ENCODE measurements at places on chromosomes 4 and X. TPM values are rescaled to one million over a fixed set of nuclear protein-coding genes. Genes with fewer than 3 reads are reported as not detected.

DNA sequence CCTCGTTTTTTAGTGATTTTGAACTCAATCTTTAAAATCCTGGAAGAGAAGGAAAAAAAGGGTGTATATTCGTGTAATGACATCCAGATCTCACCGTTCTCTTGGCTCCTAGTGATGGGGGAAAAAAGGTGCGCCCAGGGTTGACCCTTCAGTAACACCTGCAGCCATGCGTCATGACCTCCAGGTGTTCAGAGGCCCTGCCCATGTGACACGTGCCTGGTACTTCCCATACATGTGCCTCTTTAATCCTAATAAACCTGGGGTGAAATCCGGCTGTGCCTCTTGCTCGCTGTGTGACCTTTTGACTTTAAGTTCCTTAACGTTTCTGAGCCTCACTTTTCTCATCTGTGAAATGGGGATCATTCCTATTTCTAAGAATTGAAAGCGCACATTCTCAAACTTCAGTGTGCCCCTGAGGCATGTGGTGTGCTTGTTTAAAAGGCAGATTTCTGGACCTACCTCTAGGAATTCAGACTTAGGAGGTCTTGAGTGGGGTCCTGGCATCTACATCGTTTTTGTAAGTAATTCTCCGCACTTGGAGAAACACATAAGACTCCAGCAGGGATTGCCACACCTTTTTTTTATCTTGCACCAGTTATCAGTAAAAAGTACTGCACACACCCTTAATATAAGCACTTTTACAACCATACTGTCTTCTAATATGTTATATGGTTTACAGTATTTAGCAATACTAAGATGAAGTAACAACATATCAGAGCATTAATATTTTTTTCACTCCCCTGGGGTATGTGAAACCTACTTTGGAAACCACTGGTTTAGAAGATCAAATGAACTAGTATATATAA is 90.1 kb downstream of the RELL1 start:
- no peak overlapping the region for H3K27ac ChIP-seq
- H3K36me3 ChIP-seq, result no peaks in the 10 kb centered on the region
- no peak overlapping the region for H3K4me3 ChIP-seq
- H3K4me1 ChIP-seq, result peaks cover 10% of the 10 kb centered on the region
- no peak for DNase-seq

Gene GALNTL6
- not detected for total RNA-seq

Gene ADH1A
- total RNA-seq, result not detected

Gene DUX4
- not detected for total RNA-seq

Gene FAM47C
- total RNA-seq, result not detected

DNA sequence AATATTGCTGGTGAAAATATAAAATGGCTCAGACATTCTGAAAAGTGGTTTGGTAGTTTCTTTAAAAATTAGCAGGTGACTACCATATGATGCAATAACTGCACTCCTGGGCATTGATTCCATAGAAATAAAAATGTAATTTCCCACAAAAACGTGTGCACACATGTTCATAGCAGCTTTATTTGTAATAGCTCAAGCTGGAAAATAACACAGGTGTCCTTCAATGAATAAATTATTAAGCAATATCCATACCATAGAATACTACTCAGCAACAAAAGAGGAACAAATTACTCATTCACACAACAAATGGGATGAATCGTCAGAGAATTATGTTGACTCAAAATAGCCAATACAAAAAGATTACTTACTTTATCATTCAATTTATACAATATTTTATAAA is 893.7 kb upstream of the SLIT2 start:
- no peak for DNase-seq
- H3K4me1 ChIP-seq, result no peaks in the 10 kb centered on the region
- H3K36me3 ChIP-seq, result no peaks in the 10 kb centered on the region

DNA sequence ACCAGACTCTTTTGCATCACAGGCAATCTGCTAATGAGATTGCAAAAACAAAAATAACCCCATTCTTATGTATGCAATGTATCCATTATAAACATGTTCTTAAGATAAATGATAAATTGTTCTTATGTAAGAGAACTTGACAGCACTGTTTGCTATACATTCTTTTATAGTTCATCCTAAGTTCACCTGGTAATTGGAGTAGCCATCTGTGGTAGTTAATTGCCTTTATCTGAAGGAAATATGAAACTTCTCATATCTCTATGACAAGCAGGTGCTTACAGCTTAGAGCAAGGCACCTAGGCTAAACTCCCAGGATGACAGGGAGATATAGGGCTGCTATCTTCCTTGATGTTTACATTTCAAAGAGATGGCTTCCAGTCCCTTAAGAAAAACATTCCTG is 21.3 kb upstream of the CLCN5 start:
- no peak overlapping the region for H3K27ac ChIP-seq
- no peak for DNase-seq
- H3K36me3 ChIP-seq, result peaks cover 2% of the 10 kb centered on the region
- no peaks in the 10 kb centered on the region for H3K4me1 ChIP-seq
- H3K4me3 ChIP-seq, result no peak overlapping the region

DNA sequence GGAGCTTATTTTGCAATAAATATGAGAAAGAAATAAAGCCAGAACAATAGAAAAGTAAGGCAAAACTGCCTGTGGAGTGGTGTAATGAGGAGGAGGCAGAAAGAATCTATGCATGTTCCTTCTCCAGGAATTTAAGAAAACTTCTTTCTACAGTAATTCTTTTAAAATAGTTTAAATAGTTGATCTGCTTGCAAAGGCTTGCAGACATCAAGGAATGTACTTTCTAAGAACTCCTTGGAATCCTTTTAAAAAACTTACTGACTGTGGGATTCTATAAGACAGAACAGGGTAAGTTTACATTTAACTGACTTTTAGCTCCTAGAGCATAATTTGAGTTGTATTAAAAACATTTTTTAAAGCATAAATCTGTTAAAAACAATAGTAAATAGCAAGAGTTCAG is 63.2 kb upstream of the ALB start:
- peaks cover 4% of the 10 kb centered on the region for H3K27me3 ChIP-seq
- DNase-seq, result no peak
- no peaks in the 10 kb centered on the region for H3K4me1 ChIP-seq

Gene PDLIM5
- 23.2 TPM for total RNA-seq

- no peaks in the 10 kb centered on the region for H3K36me3 ChIP-seq
- H3K4me1 ChIP-seq, result peaks cover 11% of the 10 kb centered on the region
- no peak overlapping the region for H3K4me3 ChIP-seq
Observed at GRCh38 chr4:26030260-26030667, 116.2 kb downstream of the SMIM20 start.

DNA sequence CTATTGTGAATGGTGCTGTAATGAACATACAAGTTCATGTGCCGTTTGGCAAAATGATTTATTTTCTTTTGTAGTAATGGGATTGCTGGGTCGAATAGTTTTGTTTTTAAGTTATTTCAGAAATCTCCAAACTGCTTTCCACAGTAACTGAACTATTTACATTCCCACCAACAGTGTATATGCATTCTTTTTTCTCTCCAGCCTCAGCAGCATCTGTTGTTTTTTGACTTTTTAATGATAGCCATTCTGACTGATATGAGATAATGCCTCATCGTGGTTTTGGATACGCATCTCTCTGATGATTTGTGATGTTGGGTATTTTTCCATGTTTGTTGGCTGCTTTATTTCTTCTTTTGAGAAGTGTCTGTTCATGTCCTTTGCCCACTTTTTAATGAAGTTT is 246.3 kb upstream of the ADGRL3 start:
- no peaks in the 10 kb centered on the region for H3K4me1 ChIP-seq
- H3K36me3 ChIP-seq, result no peaks in the 10 kb centered on the region
- H3K4me3 ChIP-seq, result no peak overlapping the region
- no peaks in the 10 kb centered on the region for H3K27me3 ChIP-seq

GRCh38 chr4:85740431-85740861 is 265.5 kb downstream of the ARHGAP24 start:
- no peak overlapping the region for H3K4me3 ChIP-seq
- no peaks in the 10 kb centered on the region for H3K36me3 ChIP-seq
- H3K27me3 ChIP-seq, result no peaks in the 10 kb centered on the region

DNA sequence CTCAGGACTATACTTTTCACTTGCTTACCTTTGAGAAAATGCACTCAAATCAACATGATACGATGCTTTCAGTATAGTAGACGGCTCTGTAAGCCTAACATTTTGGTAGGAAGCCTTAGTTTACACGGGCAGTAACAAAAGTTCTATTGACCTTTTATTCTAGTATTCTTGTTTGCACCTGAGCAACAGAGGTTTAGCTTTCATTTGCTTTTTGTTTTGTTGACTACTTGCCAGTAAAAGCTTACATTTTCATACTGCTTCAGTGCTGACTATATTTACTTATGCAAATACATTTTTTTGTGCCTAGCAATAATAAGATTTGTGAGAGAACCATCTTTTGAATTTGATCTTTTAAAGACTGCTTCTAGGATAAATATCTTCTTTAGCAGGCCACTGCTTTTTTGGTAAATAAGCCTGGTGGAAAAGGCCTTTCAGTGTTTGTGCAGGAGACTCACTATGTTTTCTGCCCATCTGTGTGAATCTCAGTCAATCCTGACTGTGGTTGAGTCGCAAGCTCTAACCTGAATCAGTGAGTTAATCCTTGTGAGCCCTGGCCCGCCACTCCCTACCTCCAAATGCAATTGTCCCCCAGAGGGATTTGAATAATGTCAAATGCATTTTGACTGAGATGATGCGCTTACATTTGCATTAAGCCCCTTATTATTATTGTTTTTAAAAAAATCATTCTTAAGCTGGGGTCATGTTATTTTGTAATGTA is 21.9 kb downstream of the FHIP1A start:
- no peaks in the 10 kb centered on the region for H3K36me3 ChIP-seq
- peaks cover 4% of the 10 kb centered on the region for H3K27me3 ChIP-seq
- H3K4me3 ChIP-seq, result no peak overlapping the region
- DNase-seq, result no peak

DNA sequence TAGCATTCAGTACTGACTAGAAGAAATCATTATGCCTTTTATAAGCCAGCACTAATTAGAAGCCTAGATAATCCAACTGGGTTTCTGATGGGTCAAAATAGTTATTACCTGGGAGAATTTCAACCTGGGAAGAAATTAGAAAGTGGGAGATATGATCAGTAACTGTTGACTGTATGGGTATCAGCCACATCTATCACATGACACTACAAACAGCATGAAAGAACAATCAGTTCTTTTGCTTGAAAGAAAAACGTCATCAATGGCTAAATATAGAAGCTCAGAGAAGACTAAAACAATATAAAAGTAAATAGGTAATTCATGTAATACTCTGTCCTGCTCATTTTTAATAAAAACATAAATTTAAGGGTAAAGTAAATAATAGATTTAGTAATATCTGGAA is 145.1 kb downstream of the CAMK2D start:
- H3K36me3 ChIP-seq, result peaks cover 4% of the 10 kb centered on the region
- no peaks in the 10 kb centered on the region for H3K27me3 ChIP-seq
- H3K27ac ChIP-seq, result no peak overlapping the region
- DNase-seq, result no peak

GRCh38 chr4:15917297-15917696 is 21.2 kb downstream of the FGFBP1 start:
- H3K4me1 ChIP-seq, result no peaks in the 10 kb centered on the region
- no peak overlapping the region for H3K4me3 ChIP-seq
- H3K36me3 ChIP-seq, result no peaks in the 10 kb centered on the region
- no peak overlapping the region for H3K27ac ChIP-seq
- H3K27me3 ChIP-seq, result peaks cover 6% of the 10 kb centered on the region

- H3K4me1 ChIP-seq, result peaks cover 67% of the 10 kb centered on the region
- no peak for DNase-seq
- H3K27me3 ChIP-seq, result no peaks in the 10 kb centered on the region
- H3K36me3 ChIP-seq, result peaks cover 56% of the 10 kb centered on the region
- peak overlapping the region; percentile 82 for H3K27ac ChIP-seq
Observed at GRCh38 chr4:108029731-108030130, 40.0 kb downstream of the HADH start.

- no peaks in the 10 kb centered on the region for H3K36me3 ChIP-seq
- H3K27ac ChIP-seq, result no peak overlapping the region
- DNase-seq, result peak; percentile 62
- peaks cover 6% of the 10 kb centered on the region for H3K4me1 ChIP-seq
Observed at GRCh38 chr4:168153596-168154440, 61.5 kb downstream of the ANXA10 start.

DNA sequence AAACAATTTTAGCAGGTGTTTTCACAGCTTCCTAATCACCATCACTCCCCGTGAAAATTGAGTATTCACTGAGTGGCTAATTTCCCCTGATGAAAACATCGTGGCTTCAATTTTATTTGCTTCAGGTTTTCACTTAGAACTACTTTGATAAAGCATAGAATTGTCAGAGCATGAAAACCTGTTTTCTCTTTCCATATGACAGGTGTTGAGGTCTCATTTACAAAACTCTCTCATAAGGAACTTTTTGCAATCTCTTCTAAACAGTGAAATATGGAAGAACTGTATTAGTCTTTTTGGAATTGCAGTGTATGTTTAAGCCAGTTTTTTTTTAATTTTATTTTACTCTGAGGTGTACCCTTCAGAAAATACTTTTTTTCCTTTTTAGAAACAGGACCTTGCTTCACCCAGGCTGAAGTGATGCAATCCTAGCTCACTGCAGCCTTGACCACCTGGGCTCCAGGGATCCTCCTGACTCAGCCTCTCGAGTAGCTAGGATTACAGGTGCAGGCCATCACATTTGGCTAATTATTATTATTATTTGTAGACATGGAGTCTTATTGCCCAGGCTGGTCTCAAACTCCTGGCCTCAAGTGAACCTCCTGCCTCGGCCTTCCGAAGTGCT is 111.2 kb upstream of the RAPGEF2 start:
- DNase-seq, result no peak
- H3K36me3 ChIP-seq, result no peaks in the 10 kb centered on the region
- no peak overlapping the region for H3K27ac ChIP-seq
- no peaks in the 10 kb centered on the region for H3K4me1 ChIP-seq
- no peaks in the 10 kb centered on the region for H3K27me3 ChIP-seq

Gene KLHL5
- 23.6 TPM for total RNA-seq

Gene MTMR8
- total RNA-seq, result 4.9 TPM

DNA sequence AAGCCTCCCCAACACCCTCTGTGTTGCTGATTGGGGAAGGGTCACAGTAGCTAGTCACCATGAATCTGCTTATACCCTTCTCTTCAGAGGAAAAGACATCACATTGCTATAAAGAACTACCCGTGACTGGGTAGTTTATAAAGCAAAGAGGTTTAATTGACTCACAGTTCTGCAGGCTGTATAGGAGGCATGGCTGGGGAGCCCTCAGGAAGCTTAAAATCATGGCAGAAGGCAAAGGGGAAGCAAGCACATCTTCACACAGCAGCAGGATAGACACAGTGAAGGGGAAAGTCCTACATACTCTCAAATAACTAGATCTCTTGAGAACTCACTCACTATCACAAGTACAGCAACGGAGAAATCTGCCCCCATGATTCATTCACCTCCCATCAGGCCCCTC is 229.4 kb upstream of the FTHL17 start:
- no peaks in the 10 kb centered on the region for H3K4me1 ChIP-seq
- no peak overlapping the region for H3K27ac ChIP-seq
- no peak overlapping the region for H3K4me3 ChIP-seq
- no peaks in the 10 kb centered on the region for H3K36me3 ChIP-seq

All from activated CD4-positive, alpha-beta T cell treated with anti-CD3 and anti-CD28 coated beads, Interleukin-2, amount 10 ng/mL, durations not matched to agents 7 days and 5 days (primary cell).